ENCODE measurements at places on chromosomes 4 and X.

- no peak for DNase-seq
Observed at GRCh38 chr4:26441102-26441501, 49.2 kb downstream of the CCKAR start.

DNA sequence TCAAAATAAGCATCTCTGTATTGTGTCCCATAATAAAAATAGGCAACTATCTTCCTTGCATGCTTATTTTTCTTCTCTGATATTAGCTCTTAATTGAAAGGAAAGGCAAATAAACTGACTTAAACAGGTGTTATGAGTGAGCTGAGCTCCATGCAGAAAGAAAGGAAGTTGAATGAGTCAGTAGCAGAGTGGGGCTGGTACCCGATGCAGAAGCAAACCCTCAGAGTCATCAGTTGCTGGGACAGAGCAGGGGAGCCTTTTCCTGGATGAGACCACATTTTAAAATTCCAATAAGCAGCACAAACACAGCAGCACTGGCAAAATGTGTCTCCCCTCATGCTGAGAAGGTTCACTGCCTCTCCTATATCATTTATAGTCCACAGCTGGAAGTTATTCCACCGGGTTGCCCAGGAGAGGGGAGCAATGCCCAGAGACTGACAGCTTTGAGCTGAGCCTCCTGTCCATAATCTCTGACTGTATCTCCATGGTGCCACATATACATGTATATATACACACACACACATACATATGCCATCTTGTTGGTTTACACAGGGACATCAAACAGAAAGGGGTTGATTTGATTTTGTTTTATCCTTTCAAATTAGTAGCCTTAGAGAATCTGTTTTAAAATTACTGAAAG lies 274.3 kb upstream of the PPARGC1A start:
- no peak for DNase-seq

DNA sequence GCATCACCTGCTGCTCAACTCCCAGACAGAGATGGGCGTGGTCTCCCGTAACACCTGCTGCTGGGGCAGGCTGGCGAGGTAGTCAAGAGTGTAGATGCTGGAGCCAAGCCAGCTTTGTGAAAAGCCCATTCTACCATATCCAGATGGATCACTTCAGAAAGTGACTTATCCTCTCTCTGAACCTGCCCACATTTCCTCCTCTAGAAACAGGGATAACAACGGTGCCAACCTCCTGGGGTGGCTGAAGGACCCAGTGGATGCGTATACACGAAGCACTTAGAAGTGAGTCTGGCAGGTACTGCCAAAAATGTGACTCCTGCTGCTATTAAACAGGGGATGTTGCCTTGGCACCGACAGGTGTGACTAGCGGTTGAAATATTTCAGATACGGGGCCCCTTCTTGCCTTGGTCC lies 95.8 kb downstream of the SORBS2 start:
- DNase-seq: no peak

GRCh38 chr4:38463268-38463958 lies 200.6 kb upstream of the KLF3 start:
- DNase-seq: no peak

DNA sequence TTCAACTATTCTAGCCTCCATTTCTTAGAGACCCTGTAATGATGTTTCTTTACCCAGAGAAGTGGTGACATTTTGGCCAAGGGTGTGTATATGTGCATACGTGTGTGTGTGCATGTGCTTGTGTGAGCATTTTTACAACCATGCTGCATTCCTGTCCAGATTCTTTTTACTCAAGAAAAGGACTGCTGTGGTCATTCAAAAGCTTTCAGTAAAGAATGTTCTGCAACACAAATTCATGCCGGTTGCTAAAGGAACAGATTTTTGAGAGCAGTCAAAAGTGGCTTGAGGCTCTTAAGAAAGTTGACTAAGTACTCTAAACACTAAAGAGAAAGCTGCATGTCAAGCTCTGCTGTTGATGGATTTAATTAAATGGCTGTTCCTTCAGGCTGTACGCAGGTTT lies 65.0 kb upstream of the FMR1 start:
- DNase-seq: no peak

DNA sequence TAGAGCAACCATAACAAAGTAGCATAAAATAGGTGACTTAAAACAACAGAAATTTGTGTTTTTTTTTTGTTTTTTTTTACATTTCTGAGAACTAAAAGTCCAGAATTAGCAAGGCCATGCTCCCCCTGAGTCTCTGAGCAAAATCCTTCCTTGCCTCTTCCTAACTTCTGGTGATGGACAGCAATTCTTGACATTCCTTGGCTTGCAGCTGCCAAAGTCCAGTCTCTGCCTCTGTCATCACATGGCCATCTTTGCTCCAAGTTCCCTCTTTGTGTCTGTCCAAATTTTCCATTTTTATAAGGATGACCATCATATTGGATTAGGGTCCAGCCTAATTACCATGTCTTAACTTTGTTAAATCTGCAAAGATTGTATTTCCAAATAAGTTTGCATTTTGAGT lies 407.2 kb downstream of the PDHA2 start:
- no peak for DNase-seq

DNA sequence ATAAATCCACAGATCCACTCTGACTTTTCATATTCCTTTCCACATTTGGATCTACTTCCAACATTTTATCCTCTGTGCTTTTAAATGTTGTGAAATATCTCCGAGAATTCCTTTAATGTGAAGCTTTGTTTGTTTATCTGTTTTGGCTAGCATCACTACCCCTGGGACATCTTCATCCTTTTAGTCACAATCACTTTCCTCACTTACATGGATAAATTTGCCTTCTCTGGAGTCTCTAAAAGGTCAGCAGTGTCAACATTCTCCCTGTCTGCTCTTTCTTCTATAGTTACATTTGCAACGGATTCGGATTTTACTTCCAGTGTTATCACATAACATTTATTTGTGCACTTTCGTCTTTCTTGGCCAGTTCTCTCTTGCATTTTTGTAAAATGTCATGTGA lies 34.2 kb upstream of the LRAT start:
- DNase-seq: no peak

Data from cortex of kidney (tissue), 1 donor.